ENCODE measurements at places on chromosomes 5 and 9.
A peak's percentile ranks its signal among the peaks of the same experiment; 100 is the strongest.

- no peak for DNase-seq
Measured at GRCh38 chr9:125497906-125498305, 209.1 kb downstream of the MAPKAP1 start.

DNA sequence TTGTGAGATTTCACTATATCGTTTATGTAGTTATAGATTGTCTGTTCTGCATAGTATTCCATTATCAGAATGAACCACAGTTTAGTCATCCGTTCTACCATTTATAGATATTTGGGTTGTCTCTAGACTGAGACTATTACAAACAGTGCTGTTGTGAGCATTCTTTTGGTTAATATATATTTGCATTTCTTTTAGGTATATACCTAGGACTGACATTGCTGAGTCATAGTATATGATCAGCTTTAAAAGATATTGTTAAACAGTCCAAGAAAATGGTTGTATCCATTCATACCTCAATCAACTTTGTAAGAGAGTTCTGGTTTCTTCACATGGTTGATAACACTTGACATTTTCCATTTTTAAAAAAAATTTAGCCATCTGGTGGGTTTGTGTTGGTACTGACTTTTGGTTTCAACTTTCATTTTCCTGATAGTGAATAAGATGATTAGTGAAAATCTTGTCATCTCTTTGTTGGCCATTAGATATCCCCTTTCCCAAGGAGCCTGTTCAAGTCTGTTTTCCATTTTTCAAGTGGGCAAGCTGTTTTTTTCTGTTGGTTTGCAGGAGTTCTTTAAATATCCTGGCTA lies 22.9 kb upstream of the ADAM19 start:
- DNase-seq, result no peak

DNA sequence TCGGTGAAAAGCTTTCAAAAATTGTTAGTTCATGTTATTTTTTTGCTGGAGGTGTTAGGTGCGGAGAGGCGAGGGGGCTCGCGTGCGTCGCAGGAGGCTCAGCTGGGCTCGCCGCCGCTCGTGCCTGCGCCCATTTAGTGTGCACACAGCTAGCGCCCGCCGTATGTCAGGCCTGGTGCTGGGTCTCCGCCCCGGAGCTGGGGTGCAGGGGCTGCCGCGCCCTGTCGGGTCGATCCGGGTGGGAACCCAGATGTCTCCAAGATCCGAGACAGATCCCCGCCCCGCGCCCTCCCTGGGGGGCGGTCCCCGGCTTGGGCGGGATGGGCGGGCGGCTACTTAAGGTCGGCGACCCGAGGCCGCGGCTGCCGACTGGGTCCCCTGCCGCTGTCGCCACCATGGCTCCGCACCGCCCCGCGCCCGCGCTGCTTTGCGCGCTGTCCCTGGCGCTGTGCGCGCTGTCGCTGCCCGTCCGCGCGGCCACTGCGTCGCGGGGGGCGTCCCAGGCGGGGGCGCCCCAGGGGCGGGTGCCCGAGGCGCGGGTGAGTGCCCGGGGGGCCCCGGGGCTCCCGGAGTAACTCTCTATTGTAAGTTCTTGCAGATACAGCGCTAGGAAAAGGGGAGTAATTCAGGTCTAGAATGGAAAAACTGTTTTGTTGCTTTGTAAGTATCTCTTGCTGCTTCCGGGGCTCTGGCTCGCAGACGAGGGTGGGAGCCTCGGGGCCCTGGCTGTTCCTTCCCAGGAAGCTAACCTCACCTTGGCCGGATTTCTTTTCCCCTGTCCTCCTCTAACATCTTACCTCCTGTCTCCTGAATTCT lies 31.7 kb downstream of the GSN start:
- DNase-seq, result no peak

DNA sequence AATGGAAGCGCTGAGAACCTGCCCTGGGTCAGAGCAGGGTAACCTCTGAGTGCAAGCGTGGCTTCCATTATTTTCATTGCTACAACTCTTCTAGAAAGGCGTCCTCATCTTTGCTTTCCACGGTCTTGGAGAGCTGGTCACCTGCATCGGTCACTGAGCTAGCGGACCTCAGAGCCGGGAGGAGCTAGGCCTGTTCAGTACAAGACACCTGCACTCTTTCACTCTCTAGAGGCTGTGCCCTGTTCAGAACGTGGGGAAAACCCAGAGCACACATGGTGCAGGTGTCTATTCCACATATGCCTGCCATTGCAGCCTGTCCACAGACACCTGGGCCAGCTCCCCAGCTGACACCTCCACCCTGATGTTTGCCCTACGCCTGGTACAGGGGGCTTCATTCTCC lies 147.8 kb upstream of the IRX2 start:
- no peak for DNase-seq

DNA sequence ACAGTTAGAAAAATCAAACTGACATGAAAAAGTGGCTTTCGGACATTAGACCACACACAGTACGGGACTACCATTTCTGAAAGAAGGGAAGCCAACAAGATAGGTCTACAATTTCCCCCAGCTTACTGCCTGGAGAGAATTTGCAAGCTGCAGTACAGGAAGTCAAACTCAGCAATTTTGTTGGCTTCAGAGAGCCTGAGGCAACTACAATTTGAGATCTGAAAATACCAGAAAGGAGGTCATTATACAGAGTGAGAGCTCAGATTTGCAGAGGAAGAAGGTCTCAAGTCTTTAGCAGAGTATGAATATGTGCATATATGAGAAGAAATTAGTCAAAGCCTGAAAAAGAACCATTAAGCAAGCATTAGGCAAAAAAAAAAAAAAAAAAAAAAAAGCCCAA lies 83.0 kb downstream of the OXCT1 start:
- DNase-seq, result no peak

DNA sequence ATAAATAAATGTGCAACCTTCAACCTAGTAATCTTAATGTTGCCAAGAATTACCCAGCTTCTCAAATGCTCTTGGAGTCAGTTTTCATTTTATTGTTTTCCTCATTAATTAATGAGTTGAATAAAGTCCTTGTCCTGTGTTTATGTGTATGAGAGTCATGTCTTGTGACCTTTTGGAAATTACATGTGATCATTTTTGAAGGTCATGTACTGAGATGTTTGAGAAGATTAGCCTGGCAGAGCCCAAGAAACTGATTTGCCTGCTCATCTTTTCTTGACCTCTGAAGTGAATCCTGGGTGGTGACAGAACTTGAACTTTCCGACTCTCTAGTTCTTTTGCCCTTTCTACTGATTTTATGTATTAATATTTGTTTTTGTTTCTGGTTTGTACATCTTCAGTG lies 15.4 kb downstream of the ANKRA2 start:
- no peak for DNase-seq

GRCh38 chr9:76453785-76454184 lies 5.2 kb upstream of the GCNT1 start:
- no peak for DNase-seq

DNA sequence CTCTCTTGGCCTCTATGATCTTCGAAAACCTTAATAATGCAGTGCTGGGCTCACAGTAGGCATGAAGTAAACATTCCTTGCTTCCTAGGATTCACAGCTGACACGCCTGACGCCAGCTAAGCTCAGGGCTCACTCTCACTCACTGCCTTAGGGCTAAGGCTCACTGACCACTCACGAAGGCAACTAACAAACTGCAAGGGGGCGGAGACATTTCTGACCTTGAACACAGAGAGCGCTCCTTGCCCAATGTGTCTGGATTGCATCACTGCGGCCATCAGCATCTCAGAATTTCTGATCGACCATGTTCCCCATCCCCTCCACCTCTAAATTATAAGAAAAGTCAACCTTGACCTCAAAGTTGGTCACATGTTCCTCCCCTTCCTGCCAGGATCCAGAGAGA lies 372.6 kb downstream of the EBF1 start:
- no peak for DNase-seq

GRCh38 chr5:135466178-135467050 lies 14.3 kb upstream of the TIFAB start:
- peak; percentile 39 for DNase-seq

All from stimulated activated CD4-positive, alpha-beta T cell treated with anti-CD3 and anti-CD28 coated beads, TNF-alpha, amount 100 ng/mL, for 4 hours (primary cell).